ENCODE measurements at places on chromosomes 12 and 14.
A peak's percentile ranks its signal among the peaks of the same experiment; 100 is the strongest.

DNA sequence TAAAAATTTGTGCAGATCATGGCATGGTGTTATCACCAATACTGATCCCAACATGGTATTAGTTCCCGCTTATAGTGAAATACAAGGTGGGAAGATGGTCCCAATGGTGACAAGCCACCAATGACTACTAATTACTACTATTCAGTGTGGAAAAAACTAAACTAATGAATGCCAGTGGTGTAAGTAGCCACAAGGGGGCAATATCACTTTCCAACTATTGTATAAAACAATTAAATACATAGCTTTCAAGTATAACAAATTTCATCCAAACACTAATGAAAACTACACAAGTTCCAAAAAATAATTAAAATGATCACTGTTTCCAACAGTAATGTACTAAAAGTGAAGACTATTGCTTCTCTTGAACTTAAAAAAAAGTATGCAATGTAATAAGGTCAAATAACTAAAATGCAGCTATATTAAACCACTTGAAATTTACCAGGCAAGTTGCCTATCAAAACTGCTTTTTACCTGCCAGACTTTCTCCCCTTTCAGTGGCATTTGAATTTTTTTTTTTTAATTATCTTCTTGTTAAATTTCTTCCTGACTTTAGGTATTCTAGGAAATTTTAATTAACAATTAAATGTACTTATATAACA is 58.0 kb downstream of the PAPLN start:
- H3K4me3 ChIP-seq: no peak overlapping the region
- H3K4me1 ChIP-seq: peaks cover 18% of the 10 kb centered on the region
- no peaks in the 10 kb centered on the region for H3K27me3 ChIP-seq
- DNase-seq: no peak
- no peak overlapping the region for H3K27ac ChIP-seq

DNA sequence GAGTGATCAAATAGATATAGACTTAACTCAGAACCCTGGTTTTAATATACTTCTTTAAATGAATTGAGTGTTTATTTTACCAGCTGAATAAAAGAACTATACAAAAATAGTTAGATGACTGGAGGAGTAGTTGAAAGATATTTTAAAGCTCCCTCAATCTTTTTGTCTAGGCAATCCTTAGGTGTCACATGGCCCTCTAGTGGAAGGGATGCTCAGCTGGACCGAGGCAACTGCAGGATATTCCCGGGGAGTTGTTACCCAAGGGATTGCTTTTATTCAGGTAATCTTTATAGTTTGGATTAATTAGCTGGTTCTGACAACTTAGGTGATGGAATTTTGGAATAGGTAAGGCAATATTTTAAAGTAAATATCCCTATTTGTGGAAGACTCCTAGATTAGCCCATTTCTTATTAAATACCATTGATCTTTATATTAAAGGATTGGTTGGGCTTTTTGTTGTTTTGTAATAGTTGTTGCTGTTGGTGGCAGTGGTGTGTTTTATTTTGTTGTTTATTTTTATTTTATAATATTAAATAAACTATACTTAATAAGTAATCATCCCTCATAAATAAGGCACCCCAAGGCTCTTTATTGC is 57.1 kb downstream of the ZDHHC17 start:
- H3K4me3 ChIP-seq: no peak overlapping the region
- H3K27ac ChIP-seq: no peak overlapping the region
- no peak for DNase-seq

GRCh38 chr12:124694250-124694649 is 126.8 kb upstream of the NCOR2 start:
- H3K27ac ChIP-seq: peak overlapping the region; percentile 62
- H3K27me3 ChIP-seq: peaks cover 2% of the 10 kb centered on the region
- DNase-seq: peak; percentile 40

DNA sequence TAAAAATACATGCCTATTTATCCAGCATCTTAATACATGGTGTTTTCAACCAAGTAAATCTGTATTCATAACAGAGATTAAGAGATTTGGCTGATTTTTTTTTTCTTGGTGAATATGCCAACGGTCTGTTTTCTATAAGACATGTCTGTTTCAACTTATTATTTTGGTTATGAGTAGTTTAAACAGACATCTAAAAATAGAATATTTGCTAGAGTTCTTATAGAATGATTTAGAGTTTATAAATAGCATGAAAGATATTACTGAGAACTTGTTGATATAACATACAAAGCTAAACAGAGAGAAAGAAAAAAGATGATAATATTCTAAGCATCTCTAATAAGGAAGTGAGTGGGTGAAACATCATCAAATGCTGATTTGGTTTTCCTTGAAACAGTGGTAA is 199.9 kb downstream of the CCDC91 start:
- H3K4me3 ChIP-seq: no peak overlapping the region
- peaks cover 3% of the 10 kb centered on the region for H3K4me1 ChIP-seq
- DNase-seq: no peak
- no peak overlapping the region for H3K27ac ChIP-seq

- H3K4me1 ChIP-seq: no peaks in the 10 kb centered on the region
- no peaks in the 10 kb centered on the region for H3K27me3 ChIP-seq
- H3K27ac ChIP-seq: no peak overlapping the region
- DNase-seq: no peak
- no peak overlapping the region for H3K4me3 ChIP-seq
- H3K36me3 ChIP-seq: no peaks in the 10 kb centered on the region
These were observed 29.1 kb downstream of the BBOF1 start for GRCh38 chr14:74048281-74048680.
